ENCODE measurements at places on chromosomes 4 and X.

- no peaks in the 10 kb centered on the region for H3K27me3 ChIP-seq
- peaks cover 9% of the 10 kb centered on the region for H3K4me1 ChIP-seq
- peaks cover 37% of the 10 kb centered on the region for H3K36me3 ChIP-seq
Measured at GRCh38 chr4:48832571-48832970, 1.7 kb downstream of the OCIAD1 start.

DNA sequence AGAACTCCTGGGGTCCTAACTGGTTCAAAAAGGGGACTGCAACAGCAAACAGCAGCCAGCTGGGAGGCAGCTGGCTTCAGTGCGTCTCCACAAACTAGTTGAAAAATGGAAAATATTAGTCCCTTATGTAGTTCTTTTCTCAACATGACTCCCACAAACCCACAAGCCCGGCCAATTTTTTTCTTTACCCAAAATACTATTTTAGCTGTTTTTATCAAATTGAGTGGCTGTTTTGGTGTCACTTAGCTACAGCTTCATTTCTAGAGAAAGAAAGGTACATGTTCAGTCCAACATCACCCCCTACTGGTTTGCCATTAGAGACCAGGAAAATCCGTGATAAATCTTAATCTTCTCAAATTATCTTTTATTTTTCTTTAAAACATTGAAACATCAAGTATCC, 97.2 kb downstream of the GUCY2F start:
- no peaks in the 10 kb centered on the region for H3K4me1 ChIP-seq
- H3K36me3 ChIP-seq = no peaks in the 10 kb centered on the region
- no peak overlapping the region for H3K27ac ChIP-seq
- no peak for DNase-seq
- H3K27me3 ChIP-seq = no peaks in the 10 kb centered on the region
- no peak overlapping the region for H3K4me3 ChIP-seq

DNA sequence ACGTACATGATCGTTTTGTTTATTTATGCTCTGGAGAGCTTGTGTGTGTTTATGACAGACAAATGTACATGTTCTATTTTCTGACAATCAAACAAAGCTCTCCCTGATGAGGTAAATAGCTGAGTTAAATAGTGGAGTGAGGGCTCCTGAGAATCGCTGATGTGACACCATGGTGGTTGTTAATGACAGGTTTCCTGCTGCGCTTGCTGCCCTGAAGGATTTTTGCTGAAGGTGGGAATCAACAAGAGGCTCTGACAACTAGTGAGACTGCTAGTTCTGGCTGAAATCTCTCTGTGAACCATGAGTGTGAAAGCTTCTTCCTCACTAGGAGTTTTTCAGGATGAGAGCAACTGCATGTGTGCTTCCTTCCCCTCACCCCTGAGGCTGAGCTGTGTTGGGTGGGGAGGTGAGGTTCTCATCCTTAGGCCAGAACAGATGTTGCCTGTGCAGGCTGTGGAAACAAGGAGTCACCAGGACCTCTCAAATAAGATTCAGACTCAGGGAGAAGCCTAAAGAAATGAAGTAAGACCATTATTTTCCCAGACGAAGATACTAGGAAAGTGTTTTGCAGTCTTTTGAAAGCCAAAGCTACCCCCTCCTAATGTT, 173.4 kb upstream of the JADE1 start:
- H3K4me1 ChIP-seq = no peaks in the 10 kb centered on the region
- H3K27me3 ChIP-seq = no peaks in the 10 kb centered on the region
- no peaks in the 10 kb centered on the region for H3K36me3 ChIP-seq

- peaks cover 7% of the 10 kb centered on the region for H3K4me1 ChIP-seq
- H3K36me3 ChIP-seq = no peaks in the 10 kb centered on the region
- no peak for DNase-seq
- H3K27ac ChIP-seq = no peak overlapping the region
Measured at GRCh38 chr4:147821555-147821954, 89.7 kb downstream of the ARHGAP10 start.

DNA sequence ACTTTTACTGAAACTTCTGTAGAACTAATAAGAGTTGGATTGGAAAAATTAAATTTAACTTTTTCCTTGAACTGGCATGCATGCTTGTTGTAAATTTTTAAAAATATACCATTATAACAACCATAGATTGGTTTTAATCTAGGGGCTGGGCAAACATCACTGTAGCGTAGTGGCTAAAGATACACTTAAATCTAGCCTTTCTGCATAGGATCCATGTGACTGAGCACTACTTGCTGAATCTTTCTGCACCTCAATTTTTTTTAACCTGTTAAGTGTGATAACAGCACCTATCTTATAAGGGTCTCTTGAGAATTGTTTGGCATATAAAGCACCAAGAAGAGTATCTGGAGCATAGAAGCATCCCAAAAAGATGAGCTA, 4.1 kb downstream of the ANXA10 start:
- H3K36me3 ChIP-seq = no peaks in the 10 kb centered on the region
- H3K27me3 ChIP-seq = no peaks in the 10 kb centered on the region
- DNase-seq = no peak

- H3K4me1 ChIP-seq = peaks cover 13% of the 10 kb centered on the region
- peaks cover 3% of the 10 kb centered on the region for H3K36me3 ChIP-seq
- no peaks in the 10 kb centered on the region for H3K27me3 ChIP-seq
Measured at GRCh38 chr4:146176891-146177290, 1.4 kb downstream of the LSM6 start.

GRCh38 chr4:136136601-136137000, 1395.7 kb downstream of the PCDH18 start:
- no peaks in the 10 kb centered on the region for H3K27me3 ChIP-seq
- no peak for DNase-seq
- H3K4me1 ChIP-seq = no peaks in the 10 kb centered on the region
- H3K27ac ChIP-seq = no peak overlapping the region

GRCh38 chr4:71595576-71596108, 188.2 kb downstream of the GC start:
- no peaks in the 10 kb centered on the region for H3K4me1 ChIP-seq
- no peak for DNase-seq
- no peaks in the 10 kb centered on the region for H3K27me3 ChIP-seq
- H3K36me3 ChIP-seq = no peaks in the 10 kb centered on the region
- no peak overlapping the region for H3K27ac ChIP-seq
- no peak overlapping the region for H3K4me3 ChIP-seq

DNA sequence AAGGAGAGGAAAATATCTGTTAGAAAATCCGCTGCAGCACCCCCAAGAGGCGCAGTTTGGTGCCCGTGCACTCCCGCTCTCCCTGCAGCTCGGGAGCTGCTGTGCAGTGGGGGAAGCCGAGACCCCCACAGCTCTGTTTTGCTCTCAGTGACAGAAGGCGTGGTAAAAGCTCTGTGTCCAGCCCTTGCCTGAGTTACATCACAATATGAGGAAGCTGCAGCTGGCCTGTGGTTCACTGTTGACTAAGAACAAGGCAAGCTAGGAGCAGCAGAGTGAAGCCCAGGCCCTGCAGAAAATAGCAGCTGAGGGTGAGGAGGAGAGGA, 88.5 kb upstream of the ADRA2C start:
- DNase-seq = no peak
- no peaks in the 10 kb centered on the region for H3K36me3 ChIP-seq
- no peaks in the 10 kb centered on the region for H3K27me3 ChIP-seq
- no peak overlapping the region for H3K27ac ChIP-seq

DNA sequence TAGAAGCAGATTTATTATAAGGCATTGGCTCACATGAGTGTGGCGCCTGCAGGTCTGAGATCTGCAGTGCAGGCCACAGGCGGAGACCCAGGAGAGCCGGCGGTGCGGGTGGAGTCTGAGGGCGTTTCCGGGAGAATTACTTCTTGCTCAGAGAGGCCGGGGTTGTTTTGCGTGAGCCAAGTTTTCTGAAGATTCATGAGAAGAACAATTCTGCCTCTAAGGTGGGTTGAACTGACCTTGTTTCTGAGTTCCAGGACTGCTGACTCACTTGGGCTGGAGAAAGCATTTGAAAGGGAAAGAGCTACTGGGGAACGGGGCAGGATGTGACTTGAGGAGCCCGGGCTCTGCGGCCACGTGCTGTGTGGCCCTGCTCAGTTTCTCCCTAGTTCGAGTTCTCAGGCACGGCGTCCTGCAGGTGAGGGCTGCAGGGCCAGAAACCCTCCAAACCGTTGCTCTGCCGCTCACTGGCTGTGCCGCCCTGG, 36.7 kb upstream of the SORCS2 start:
- no peak overlapping the region for H3K4me3 ChIP-seq
- H3K27ac ChIP-seq = no peak overlapping the region
- no peaks in the 10 kb centered on the region for H3K4me1 ChIP-seq
- H3K27me3 ChIP-seq = no peaks in the 10 kb centered on the region

GRCh38 chr4:97836662-97837061, 306.6 kb downstream of the STPG2 start:
- H3K27me3 ChIP-seq = no peaks in the 10 kb centered on the region
- no peak for DNase-seq
- no peaks in the 10 kb centered on the region for H3K4me1 ChIP-seq
- no peak overlapping the region for H3K27ac ChIP-seq

Data from natural killer cell (primary cell).